ENCODE measurements at places on chromosomes 3 and 15. TPM values are rescaled to one million over a fixed set of nuclear protein-coding genes. Genes with fewer than 3 reads are reported as not detected.

- H3K27me3 ChIP-seq: no peaks in the 10 kb centered on the region
- H3K27ac ChIP-seq: no peak overlapping the region
- peaks cover 24% of the 10 kb centered on the region for H3K4me1 ChIP-seq
- no peaks in the 10 kb centered on the region for H3K36me3 ChIP-seq
- H3K4me3 ChIP-seq: no peak overlapping the region
These were observed 110.0 kb upstream of the DLG1 start for GRCh38 chr3:197408177-197408957.

- H3K4me1 ChIP-seq: no peaks in the 10 kb centered on the region
- DNase-seq: no peak
- no peak overlapping the region for H3K4me3 ChIP-seq
- no peaks in the 10 kb centered on the region for H3K36me3 ChIP-seq
These were observed 552.3 kb downstream of the NTRK3 start for GRCh38 chr15:87704276-87704675.

DNA sequence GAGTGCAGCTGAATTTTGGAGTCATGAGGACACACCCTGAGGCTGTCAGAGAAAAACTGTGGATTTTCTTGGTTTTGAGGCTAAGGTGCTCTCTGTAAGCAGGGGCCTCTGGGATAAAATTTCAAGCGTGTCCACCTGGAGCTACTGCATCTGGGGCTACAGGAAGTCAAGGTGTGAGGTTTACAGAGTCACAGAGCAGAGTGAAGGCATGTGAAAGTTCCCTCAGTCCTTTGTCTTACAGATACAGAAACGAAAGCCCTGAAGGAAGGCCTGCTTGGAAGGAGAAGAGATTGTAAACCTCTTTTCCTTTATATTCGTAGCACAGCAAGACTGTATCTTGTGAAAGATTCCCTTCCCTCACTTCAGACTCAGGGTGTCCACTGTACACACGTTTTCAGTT lies 138.6 kb downstream of the OPA1 start:
- H3K4me1 ChIP-seq: peaks cover 59% of the 10 kb centered on the region
- H3K36me3 ChIP-seq: no peaks in the 10 kb centered on the region
- H3K27ac ChIP-seq: no peak overlapping the region
- no peak overlapping the region for H3K4me3 ChIP-seq
- H3K27me3 ChIP-seq: no peaks in the 10 kb centered on the region
- DNase-seq: no peak

DNA sequence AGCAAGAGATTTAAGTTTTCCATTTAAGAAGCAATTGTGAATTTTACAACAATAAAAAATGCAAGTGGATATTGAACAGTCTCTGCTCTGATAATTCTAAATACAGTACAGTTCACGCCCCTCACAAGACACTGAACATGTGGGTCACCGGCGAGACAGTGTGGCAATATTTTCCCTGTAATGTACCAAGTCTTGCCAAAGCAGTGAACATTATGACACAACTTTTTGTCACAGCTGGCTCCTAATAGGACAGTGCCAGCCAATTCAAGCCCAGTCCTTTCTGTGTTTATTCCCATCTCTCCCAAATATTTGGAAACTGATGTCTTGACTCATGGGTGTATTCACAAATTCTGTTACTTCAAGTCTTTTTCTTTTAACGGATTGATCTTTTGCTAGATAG lies 62.3 kb downstream of the PPARG start:
- no peak overlapping the region for H3K4me3 ChIP-seq
- no peaks in the 10 kb centered on the region for H3K4me1 ChIP-seq
- H3K36me3 ChIP-seq: no peaks in the 10 kb centered on the region
- H3K27ac ChIP-seq: no peak overlapping the region
- no peak for DNase-seq

GRCh38 chr3:3654916-3655315 lies 144.3 kb upstream of the LRRN1 start:
- no peak overlapping the region for H3K27ac ChIP-seq
- H3K36me3 ChIP-seq: no peaks in the 10 kb centered on the region
- H3K27me3 ChIP-seq: no peaks in the 10 kb centered on the region
- no peak overlapping the region for H3K4me3 ChIP-seq
- no peaks in the 10 kb centered on the region for H3K4me1 ChIP-seq

GRCh38 chr3:69881756-69882428 lies 117.6 kb upstream of the SAMMSON start:
- no peak for DNase-seq
- H3K36me3 ChIP-seq: no peaks in the 10 kb centered on the region
- H3K4me1 ChIP-seq: no peaks in the 10 kb centered on the region
- no peak overlapping the region for H3K27ac ChIP-seq
- H3K4me3 ChIP-seq: no peak overlapping the region
- no peaks in the 10 kb centered on the region for H3K27me3 ChIP-seq

GRCh38 chr3:188431553-188431952 lies 277.6 kb downstream of the LPP start:
- no peak for DNase-seq
- no peaks in the 10 kb centered on the region for H3K27me3 ChIP-seq
- H3K36me3 ChIP-seq: no peaks in the 10 kb centered on the region
- no peak overlapping the region for H3K4me3 ChIP-seq
- H3K4me1 ChIP-seq: peaks cover 7% of the 10 kb centered on the region
- H3K27ac ChIP-seq: no peak overlapping the region

GRCh38 chr3:69016901-69017300 lies 3.4 kb upstream of the EOGT start:
- H3K27me3 ChIP-seq: no peaks in the 10 kb centered on the region
- no peak overlapping the region for H3K4me3 ChIP-seq
- DNase-seq: no peak

DNA sequence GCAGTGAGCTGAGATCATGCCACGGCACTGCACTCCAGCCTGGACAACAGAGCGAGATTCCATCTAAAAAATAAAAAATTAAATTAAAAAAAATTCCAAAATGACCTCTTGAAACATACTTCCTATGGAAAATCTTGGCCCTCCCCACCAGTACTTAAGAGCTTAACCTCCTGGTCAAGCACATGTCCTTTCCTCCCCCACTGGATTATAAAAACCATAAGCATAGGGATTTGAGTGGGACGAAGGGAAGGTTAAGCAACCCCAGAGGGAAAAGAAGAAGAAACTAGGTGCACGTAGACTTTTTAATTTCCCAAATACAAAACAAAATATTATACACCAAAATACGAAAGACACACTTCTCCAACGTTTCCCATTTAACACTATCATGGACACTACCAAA lies 25.3 kb downstream of the SLC4A7 start:
- DNase-seq: no peak
- peaks cover 28% of the 10 kb centered on the region for H3K4me1 ChIP-seq
- H3K4me3 ChIP-seq: no peak overlapping the region
- H3K36me3 ChIP-seq: no peaks in the 10 kb centered on the region
- H3K27me3 ChIP-seq: no peaks in the 10 kb centered on the region
- H3K27ac ChIP-seq: no peak overlapping the region

DNA sequence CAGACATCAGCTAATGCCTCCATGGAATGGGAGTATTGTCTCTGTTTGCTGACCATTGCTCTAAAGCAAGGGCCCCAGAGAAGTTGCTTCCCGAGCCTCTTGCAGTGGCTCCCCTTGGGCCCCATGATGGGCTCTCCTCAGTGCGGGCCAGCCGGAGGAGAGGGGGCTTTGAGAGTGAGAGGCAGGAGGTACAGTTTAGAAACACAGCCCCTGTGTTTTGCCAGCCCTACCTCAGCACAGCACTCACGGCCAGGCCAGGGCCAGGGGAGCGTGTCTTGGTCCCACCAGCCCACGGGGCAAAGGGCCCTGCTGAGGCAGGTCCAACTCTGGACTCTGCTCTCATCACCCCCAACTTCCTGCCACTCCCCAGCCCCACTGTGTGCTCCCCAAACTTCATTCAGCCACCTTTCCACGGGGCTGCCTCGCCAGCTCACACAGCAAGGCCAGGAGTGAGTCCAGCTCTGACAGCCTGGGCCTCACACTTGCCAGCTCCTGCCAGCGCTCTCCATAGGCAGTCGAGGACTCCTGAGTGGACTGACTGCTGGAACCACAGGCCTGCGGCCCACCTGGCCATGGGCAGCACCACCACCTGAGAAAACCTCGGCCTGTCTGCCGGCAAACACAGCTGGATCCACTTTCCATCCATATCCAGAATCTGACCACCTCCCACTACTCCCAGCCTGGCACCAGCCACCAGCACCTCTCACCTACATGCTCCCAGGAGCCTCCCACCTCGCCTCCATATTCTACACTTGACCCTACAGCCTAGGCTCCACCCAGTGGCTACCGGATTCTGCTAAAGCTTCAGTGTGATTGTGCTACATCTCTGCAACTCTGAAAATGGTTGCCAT lies 99.0 kb downstream of the TLE3 start:
- H3K4me3 ChIP-seq: no peak overlapping the region
- H3K27me3 ChIP-seq: peaks cover 4% of the 10 kb centered on the region
- no peaks in the 10 kb centered on the region for H3K36me3 ChIP-seq
- peaks cover 12% of the 10 kb centered on the region for H3K4me1 ChIP-seq

DNA sequence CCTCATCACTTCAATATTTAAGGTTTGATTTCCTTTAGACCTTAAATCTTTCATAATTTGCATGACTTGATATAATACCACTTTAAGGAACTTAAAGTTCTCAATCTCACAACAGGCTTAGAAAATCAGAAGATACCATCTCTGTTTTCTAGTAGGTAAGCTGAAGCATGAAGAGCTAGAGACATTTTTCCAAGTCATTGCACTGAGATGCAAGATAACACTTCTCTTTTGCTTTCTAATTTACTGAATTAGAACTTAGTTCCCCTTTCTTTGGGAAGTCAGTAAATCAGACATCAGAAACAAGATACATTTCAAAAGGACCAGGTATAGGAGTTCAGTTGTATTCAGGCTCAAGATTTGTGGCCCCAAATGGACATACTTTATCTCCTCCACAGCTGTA lies 79.7 kb downstream of the DZIP3 start:
- H3K4me1 ChIP-seq: no peaks in the 10 kb centered on the region
- no peak overlapping the region for H3K27ac ChIP-seq
- no peak overlapping the region for H3K4me3 ChIP-seq
- 0 out of 3 replicates have a peak, but pooled peaks cover 8% of the 10 kb centered on the region for H3K36me3 ChIP-seq

DNA sequence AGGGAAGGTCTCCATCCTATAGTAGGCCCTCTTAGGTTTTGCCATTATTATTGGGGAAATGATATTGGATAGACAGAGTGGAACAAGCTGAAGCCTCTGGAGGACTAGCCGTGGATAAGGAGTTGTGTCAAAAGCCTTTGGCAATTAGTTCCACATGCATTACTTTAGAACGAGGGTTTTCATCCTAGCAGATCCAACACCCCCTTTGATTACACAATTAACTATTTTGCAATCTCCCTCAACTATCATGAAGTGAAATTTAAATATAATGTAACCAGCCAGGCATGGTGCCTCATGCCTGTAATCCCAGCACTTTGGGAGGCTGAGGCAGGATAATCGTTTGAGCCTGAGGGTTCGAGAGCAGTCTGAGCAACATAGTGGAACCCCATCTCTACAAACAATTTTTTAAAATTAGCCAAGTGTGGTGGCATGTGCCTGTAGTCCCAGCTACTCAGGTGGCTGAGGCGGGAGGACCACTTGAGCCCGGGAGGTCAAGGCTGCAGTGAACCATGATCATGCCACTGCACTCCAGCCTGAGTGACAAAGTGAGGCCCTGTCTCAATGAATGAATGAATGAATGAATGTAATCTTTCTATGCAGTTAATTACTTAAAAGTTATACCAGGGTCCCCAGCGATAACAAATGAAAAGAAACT lies 56.8 kb downstream of the PXYLP1 start:
- H3K27ac ChIP-seq: no peak overlapping the region
- H3K27me3 ChIP-seq: no peaks in the 10 kb centered on the region
- H3K4me3 ChIP-seq: no peak overlapping the region
- DNase-seq: no peak
- no peaks in the 10 kb centered on the region for H3K36me3 ChIP-seq

GRCh38 chr15:32943711-32944110 lies 225.9 kb downstream of the GREM1 start:
- no peak for DNase-seq
- H3K4me3 ChIP-seq: no peak overlapping the region
- no peak overlapping the region for H3K27ac ChIP-seq
- no peaks in the 10 kb centered on the region for H3K4me1 ChIP-seq
- H3K36me3 ChIP-seq: no peaks in the 10 kb centered on the region

DNA sequence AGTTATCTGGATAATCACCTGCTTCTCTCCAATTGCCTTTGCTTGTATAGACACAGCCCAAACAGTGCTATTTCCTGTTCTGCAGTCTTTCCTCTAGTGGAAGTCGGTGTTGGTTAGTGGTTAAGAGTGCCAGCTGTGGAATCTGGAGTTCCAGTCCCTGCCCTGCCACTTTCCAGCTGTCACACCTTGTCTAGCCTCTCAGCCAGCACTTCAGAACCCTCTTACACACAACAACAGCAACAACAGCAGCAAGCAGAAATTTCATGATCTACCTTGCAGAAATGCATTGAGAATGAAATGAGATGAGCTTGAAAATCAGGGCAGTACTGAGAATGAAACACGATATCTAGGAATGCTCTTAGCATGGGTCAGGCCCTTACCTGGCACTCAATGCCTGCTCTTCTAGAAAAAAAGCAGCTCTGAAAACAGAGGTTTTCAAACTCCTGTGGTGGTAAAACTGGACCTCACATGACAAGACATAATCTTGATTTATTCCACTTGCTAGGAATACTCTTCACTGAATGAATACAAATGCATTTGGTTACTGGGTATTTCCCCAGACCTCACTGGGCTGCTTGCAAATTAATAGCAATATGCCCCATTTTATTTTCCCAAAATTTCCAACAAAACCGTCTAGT lies 3.3 kb upstream of the WNT5A start:
- no peak overlapping the region for H3K27ac ChIP-seq
- DNase-seq: no peak
- peaks cover 4% of the 10 kb centered on the region for H3K27me3 ChIP-seq
- H3K4me3 ChIP-seq: no peak overlapping the region

GRCh38 chr3:195268576-195269309 lies 2.2 kb downstream of the XXYLT1 start:
- DNase-seq: no peak
- peaks cover 47% of the 10 kb centered on the region for H3K4me1 ChIP-seq
- H3K27me3 ChIP-seq: no peaks in the 10 kb centered on the region

- no peak overlapping the region for H3K4me3 ChIP-seq
- peak; percentile 96 for DNase-seq
- peaks cover 99% of the 10 kb centered on the region for H3K4me1 ChIP-seq
- no peaks in the 10 kb centered on the region for H3K36me3 ChIP-seq
- no peaks in the 10 kb centered on the region for H3K27me3 ChIP-seq
- H3K27ac ChIP-seq: peak overlapping the region; percentile 90
These were observed 59.4 kb upstream of the FLNB start for GRCh38 chr3:57948781-57949242.

The IQCH gene
- polyA plus RNA-seq: 0.16 TPM

The CHAC1 gene
- 0.44 TPM for polyA plus RNA-seq

The SLCO3A1 gene
- polyA plus RNA-seq: not detected

The RIOX2 gene
- polyA plus RNA-seq: 19.9 TPM

The SNRPA1 gene
- 108 TPM for polyA plus RNA-seq

The MYZAP gene
- not detected for polyA plus RNA-seq

All from HepG2 (cell line).